ENCODE measurements at places on chromosomes 3 and 15. TPM values are rescaled to one million over a fixed set of nuclear protein-coding genes. Genes with fewer than 3 reads are reported as not detected.

Gene MLH1
- 26.9 TPM for total RNA-seq

Gene ZBED2
- total RNA-seq, result not detected

Gene CFAP100
- total RNA-seq, result not detected

Gene PAQR5
- 1.2 TPM for total RNA-seq

Gene FOXB1
- not detected for total RNA-seq

Gene GPR62
- total RNA-seq, result not detected

Gene PEX5L
- total RNA-seq, result not detected

- DNase-seq, result no peak
Observed at GRCh38 chr15:38991126-38991525, 426.5 kb upstream of the RASGRP1 start.

DNA sequence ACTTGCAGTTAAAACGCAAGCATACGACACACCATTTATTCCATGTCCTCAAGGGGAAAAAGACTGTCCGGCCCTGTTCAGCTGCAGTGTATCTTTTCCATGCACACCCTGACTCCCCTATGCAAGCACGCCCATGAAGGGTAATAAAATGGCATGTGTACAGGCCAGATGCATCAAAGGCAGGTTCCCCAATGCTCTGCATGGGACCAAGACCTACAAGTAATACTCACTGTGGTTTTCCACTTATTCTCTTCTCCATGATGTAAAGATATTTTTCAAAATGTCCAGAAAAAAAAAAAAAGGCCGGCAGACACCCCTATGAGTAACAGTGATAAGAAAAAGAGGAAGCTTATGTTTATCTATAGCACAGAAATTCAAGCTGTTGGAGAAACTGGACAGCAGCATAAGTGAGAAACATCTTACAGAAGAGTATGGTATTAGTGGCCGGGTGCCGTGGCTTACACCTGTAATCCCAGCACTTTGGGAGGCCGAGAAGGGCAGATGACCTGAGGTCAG lies 70.8 kb downstream of the MCF2L2 start:
- DNase-seq, result no peak

- no peak for DNase-seq
Observed at GRCh38 chr3:146929696-146930095, 324.6 kb upstream of the PLSCR5 start.

DNA sequence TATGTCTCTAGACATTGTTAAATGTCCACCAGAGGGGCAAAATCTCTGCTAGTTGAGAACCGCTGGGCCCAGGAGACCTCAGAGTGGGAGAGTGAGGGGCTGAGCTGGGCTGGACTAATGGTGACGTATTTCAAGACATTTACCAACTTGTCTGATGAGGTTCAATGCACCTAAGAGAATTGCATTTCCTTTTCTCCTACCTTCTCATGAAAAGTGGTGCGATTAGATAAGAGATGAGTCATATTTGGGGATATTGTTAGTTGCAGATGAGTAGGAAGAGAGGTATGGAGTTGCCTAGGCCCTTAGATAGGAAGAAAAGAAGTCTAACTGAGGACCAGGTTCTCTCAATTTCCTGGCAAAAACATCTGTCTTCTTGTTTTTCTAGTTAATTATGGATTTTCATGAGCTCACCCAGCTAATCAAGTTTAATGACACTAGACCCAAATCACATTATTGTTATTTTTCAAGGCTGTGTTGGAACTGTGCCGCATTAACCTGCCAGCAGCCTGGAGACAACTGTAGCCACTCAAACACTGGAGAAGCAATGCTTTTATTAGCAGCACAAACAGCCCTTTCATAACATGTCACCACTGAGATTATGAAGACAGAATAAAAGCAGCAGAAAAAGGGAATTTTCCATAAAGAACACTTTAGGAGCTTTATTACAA lies 144.2 kb downstream of the PDCD6IP start:
- DNase-seq, result no peak

DNA sequence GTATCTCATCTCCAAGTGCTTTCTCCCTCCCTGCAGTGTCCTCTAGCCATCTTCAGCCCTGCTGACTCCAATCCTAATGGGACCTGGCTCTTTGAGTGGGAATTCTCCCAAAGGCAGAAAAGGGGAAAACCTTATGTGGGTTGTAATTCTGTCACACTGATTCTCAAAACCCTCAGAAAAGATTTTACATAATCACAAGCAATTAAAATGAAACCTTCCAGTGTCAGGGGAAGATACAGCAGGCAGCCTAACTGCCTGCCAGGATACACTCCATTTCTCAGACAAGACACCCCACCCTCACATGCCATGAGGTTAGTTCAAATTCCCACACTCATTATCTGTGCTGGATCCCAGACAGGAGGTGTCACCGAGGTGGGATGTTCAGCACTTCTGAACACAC lies 121.4 kb downstream of the RFTN1 start:
- no peak for DNase-seq

DNA sequence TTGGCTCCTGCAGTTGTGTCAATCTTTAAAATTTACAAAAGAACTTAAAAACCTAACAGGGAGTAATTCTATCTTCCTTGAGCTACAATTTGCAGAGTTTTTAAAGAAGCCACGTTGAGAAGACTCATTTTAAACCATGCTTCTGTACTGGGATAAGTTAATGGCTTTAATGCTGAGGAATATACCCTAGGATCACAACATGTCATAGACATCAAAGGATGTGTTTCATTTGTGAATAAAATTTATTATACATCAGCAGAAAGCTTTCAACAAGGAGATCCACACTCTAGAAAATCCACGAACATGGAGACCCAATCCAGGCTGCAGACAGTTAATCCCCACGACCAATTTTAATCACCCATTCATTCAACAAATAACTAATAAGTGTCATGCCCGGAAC lies 297.2 kb downstream of the MAGI1 start:
- no peak for DNase-seq

DNA sequence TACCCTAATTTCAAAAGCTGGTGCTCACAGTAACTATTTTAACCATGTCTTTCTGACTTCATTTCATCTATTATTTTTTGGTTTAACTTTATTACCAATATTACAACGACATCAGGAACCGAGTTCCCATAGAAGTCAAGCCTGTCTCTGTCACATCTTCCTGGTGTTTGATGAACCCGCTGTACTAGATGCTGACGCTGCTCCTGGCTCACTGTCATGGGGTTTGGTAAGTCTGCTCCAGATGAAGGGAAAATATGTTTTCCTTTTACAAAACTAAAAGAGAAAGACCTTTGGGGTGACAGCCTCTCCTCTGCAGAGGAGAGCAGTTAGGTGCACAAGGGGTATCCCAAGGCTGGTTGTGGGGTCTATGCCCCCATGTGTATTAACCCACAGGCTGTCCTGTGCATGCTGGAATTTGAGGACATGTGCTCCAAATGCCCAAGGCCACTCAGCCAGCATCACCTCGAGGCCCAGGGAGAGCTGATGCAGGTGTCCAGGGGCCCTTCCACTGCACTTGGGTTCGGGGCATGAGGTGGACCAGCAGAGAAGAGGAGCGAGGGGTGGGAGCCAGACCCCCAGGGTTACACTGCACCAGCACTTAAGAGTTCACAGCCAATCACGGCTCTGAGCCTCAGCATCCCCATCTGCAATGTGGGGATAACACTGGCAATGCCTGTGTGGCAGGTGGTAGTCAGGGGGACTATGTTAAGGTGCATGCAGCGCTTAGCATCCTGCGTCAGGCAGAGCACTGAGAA lies 62.2 kb downstream of the ATP10A start:
- no peak for DNase-seq

DNA sequence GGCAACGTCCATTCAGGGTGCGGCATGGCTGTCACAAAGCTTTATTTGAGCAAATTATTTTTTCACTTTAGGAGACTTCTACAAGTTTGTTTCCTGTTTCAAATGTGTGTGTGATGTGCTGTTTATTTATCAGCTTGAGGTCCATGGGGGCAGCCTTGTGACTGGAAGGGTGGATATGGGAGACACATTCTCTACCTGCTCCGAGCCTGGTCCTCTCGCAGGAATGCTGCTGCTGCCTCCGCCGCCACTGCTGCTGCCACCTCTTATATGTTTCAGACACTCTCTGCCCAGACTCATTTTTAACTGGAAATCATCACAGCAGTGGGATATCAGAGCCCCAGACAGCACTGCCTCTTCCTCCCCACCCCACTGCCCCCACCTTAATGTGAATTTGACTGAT lies 83.5 kb upstream of the PXYLP1 start:
- no peak for DNase-seq

GRCh38 chr3:187019542-187020072 lies 89.3 kb downstream of the ST6GAL1 start:
- DNase-seq, result no peak

DNA sequence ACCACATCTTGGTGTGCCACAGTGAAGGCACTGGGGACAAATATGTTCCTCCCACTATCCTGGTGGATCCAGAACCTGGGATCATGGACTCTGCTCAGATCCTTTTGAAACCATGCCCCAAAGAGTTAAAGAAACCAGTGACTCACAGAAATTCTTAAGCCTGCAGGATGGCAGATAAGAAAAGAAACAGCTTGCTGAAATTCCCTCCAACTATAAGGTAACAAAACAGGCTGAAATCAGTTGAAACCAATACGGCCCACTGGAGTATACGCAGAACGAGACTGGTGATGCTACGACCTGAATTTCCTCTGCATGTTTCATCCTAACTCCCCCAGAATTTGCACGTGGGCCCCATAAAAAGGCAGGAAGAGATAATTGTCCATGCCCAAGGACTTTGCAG lies 209.6 kb downstream of the TJP1 start:
- no peak for DNase-seq

DNA sequence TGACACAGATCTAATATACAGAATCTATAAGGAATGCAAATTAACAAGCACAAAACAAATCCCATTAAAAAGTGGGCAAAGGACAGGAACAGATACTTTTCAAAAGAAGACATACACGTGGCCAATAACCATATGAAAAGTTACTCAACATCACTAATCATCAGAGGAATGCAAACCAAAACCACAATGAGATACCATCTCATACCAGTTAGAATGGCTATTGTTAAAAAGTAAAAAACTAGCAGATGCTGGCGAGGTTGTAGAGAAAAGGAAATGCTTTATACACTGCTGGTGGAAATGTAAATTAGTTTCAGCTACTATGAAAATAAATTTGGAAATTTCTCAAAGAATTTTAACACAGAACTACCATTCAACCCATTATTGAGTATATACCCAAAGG lies 50.7 kb downstream of the ADAMTS17 start:
- no peak for DNase-seq

Data from posterior vena cava (tissue), 2 donors.